CD4-positive, alpha-beta T cell (primary cell): ENCODE measurements at places on chromosomes 1 and 21. TPM values are rescaled to one million over a fixed set of nuclear protein-coding genes. Genes with fewer than 3 reads are reported as not detected.

FMN2 gene
- total RNA-seq = not detected

- no peak overlapping the region for H3K4me3 ChIP-seq
- peaks cover 25% of the 10 kb centered on the region for H3K36me3 ChIP-seq
- H3K27me3 ChIP-seq = no peaks in the 10 kb centered on the region
- no peak overlapping the region for H3K27ac ChIP-seq
- DNase-seq = no peak
Observed at GRCh38 chr1:43952731-43953346, 6.1 kb downstream of the IPO13 start.

DNAJC8 gene
- total RNA-seq = 56.3 TPM

DNA sequence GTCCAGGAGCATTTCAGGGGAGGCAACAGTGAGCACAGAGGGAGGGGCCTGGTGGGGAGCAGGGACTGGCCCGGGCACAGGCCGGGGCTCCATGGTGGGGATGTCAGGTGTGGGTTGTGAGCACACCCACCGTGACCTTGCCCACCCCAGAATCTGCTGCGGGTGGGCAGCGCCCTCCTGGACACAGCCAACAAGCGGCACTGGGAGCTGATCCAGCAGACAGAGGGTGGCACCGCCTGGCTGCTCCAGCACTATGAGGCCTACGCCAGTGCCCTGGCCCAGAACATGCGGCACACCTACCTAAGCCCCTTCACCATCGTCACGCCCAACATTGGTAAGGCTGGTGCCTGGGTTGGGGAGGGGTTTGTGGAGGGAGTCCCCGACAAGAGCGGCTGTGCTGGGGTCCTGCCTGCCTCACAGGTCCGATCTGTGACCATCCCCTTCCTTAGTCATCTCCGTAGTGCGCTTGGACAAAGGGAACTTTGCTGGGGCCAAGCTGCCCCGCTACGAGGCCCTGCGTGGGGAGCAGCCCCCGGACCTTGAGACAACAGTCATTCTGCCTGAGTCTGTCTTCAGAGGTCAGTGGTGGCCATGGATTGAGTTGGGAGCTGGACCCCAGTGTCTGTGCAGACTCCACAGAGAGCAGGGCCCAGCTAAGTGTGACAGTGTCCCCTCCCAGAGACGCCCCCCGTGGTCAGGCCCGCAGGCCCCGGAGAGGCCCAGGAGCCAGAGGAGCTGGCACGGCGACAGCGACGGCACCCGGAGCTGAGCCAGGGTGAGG, 14.3 kb downstream of the PSRC1 start:
- peaks cover 1% of the 10 kb centered on the region for H3K4me1 ChIP-seq
- no peaks in the 10 kb centered on the region for H3K27me3 ChIP-seq
- DNase-seq = no peak
- H3K36me3 ChIP-seq = no peaks in the 10 kb centered on the region
- no peak overlapping the region for H3K27ac ChIP-seq
- no peak overlapping the region for H3K4me3 ChIP-seq

NBPF6 gene
- total RNA-seq = not detected

DNA sequence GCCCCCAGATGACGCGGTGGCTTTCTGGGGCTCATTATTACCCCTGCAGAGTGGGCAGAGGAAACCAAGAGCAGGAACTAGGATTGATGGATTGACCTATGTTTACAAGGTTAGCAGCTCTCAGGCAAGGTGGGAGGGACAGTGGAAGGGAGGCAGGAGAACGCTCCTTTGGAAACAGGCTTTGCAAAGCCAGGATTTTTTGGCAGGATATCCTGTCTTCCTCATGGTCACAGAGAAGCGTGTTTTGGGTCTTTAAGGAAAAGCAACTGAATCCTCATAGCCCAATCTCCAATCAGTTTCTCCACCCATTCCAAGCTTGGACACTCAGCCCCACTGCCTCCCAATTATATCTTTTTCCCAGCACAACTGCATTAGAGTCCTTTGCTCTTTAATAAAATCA, 105.6 kb upstream of the SOD1 start:
- H3K27ac ChIP-seq = no peak overlapping the region
- peaks cover 26% of the 10 kb centered on the region for H3K4me1 ChIP-seq
- H3K36me3 ChIP-seq = no peaks in the 10 kb centered on the region
- H3K4me3 ChIP-seq = no peak overlapping the region
- no peak for DNase-seq
- H3K27me3 ChIP-seq = peaks cover 16% of the 10 kb centered on the region

ICOSLG gene
- 22.2 TPM for total RNA-seq

CYP4A11 gene
- not detected for total RNA-seq

CDK18 gene
- 1.6 TPM for total RNA-seq

HS2ST1 gene
- total RNA-seq = 6.9 TPM

DNA sequence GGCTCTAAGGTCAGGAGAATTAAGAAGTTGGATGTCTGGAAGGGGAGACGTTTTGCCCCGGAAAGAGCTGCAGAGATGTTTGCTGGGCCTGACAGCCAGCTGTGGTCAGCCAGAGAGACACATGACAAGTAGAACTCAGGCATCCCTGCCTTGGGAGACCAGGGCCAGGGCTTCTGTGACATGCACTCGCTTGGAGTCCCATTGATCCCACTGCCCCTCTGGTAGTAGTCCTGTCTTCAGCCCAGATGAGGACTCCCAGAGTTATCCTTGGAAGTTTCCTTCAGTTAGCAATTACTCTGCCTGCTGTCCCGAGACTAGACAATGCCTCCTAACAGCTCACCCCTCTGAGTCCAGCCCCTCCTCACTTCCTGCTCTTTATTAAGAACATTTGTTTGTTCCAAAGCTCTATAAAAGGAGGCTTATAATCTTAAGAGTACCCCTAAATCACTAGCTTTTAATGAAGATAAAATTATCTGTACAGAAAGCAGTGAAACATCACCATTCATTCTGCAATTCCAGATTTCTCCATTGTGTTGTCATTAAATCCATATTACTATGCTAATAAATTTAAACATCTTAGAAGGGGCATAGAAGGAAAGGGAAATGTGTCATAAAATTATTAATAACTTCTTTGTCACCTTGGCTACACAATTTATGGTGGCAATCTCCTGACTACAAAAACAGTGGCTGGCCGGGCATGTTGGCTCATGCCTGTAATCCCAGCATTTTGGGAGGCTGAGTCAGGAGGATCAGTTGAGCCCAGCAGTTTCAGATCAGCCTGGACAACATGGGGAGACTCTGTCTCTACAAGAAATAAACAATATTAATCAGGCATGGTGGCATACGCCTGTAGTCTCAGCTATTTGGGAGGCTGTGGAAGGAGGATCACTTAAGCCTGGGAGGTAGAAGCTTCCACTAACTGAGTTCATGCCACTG, 94.2 kb downstream of the KCNK1 start:
- H3K27ac ChIP-seq = no peak overlapping the region
- no peaks in the 10 kb centered on the region for H3K27me3 ChIP-seq

- H3K36me3 ChIP-seq = no peaks in the 10 kb centered on the region
- no peaks in the 10 kb centered on the region for H3K27me3 ChIP-seq
- no peak overlapping the region for H3K4me3 ChIP-seq
Observed at GRCh38 chr1:36106269-36106668, 17.6 kb downstream of the ADPRS start.

DNA sequence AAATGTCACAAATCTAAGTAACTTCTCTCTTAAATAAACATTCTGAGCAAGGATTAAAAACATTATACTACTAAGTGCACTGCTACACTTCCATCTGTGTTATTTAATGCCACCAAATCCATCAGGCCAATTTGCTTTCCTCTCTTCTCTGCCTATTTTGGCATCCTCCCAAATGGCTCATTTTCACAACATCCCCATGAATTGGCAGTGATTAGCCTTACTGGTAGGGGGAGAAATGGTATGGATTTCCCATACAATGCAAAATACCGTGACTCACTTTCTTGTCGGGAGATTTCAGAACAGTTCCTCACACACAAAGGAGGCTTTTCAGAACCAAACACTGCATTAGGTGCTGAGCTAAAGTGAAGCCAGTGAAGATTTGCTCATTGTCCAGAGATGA, 195.7 kb downstream of the MIS18A start:
- no peaks in the 10 kb centered on the region for H3K27me3 ChIP-seq
- DNase-seq = no peak
- no peaks in the 10 kb centered on the region for H3K4me1 ChIP-seq
- H3K4me3 ChIP-seq = no peak overlapping the region
- no peaks in the 10 kb centered on the region for H3K36me3 ChIP-seq
- H3K27ac ChIP-seq = no peak overlapping the region

- peak; percentile 15 for DNase-seq
- H3K4me1 ChIP-seq = no peaks in the 10 kb centered on the region
- H3K36me3 ChIP-seq = no peaks in the 10 kb centered on the region
- H3K27me3 ChIP-seq = no peaks in the 10 kb centered on the region
- no peak overlapping the region for H3K4me3 ChIP-seq
Observed at GRCh38 chr1:246492611-246493245, 14.4 kb downstream of the SMYD3 start.

PLEKHA6 gene
- total RNA-seq = 0.53 TPM

GRCh38 chr21:41405321-41405720, 20.7 kb upstream of the MX1 start:
- no peak for DNase-seq
- no peaks in the 10 kb centered on the region for H3K27me3 ChIP-seq
- H3K36me3 ChIP-seq = peaks cover 77% of the 10 kb centered on the region
- no peak overlapping the region for H3K4me3 ChIP-seq
- no peak overlapping the region for H3K27ac ChIP-seq
